NCI-H226 (cell line): ENCODE measurements at places on chromosomes 4 and X.

- DNase-seq: peak; percentile 74
Measured at GRCh38 chrX:49037883-49038475, 5.2 kb downstream of the TFE3 start.

- no peak for DNase-seq
Measured at GRCh38 chr4:188986271-188986689, 847.0 kb downstream of the TRIML1 start.

- DNase-seq: no peak
Measured at GRCh38 chr4:177313263-177313662, 3.6 kb downstream of the NEIL3 start.

DNA sequence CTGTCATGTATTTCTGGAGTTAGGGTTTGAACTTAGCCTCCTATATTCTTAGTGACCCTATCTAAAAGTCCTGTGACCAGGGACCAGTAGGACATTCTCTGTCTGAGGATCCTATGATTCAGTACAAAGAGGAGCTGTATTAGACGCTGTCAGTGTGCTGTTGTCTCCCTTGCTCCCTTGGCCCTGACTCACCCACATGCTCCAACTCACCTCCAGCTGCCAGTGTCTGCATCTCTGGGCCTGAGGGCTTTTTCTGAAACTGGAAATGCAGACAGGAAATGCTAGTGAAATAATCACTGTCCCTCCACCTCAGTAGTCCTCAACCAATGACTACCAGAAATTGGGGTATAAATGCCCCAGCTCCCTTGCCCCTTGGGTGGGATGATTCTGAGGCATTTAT lies 535.3 kb upstream of the RPS6KA3 start:
- peak; percentile 10 for DNase-seq

GRCh38 chr4:17112292-17112659 lies 213.8 kb upstream of the LDB2 start:
- DNase-seq: no peak

- no peak for DNase-seq
Measured at GRCh38 chr4:62526671-62527070, 1326.5 kb downstream of the ADGRL3 start.

- DNase-seq: no peak
Measured at GRCh38 chrX:40167850-40168479, 70.2 kb upstream of the BCOR start.

DNA sequence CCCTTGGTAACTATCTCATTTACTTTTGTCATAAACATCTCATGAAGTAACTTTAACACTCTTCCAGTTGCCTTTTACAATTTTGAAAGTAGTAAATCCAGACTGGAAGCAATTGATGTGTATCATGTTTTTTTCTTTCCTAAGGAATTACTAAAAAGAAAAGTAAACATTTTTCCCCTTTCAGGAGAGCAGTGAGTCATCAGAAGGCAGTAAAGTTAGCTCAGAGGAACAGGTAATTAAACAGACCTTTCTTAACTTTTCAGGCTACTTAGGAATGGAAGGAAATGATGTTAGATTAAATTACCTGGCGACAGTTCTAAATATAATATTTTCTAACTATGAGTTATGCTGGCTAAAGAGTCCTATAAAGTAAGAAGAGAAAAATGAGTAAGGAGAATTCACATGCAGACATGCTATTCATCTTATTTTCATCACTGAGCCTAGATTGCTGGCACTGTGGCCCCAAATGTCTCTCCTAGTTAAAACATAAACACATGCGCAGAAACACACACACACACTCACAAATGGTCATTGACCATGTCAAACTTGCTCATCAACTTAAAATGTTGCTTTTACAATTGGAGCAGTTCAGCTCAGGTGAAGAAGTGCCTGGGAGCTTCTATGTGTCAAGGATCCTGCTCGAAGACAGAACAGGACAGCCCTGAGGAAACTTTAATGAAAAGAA lies 9.3 kb downstream of the DMP1 start:
- DNase-seq: no peak

DNA sequence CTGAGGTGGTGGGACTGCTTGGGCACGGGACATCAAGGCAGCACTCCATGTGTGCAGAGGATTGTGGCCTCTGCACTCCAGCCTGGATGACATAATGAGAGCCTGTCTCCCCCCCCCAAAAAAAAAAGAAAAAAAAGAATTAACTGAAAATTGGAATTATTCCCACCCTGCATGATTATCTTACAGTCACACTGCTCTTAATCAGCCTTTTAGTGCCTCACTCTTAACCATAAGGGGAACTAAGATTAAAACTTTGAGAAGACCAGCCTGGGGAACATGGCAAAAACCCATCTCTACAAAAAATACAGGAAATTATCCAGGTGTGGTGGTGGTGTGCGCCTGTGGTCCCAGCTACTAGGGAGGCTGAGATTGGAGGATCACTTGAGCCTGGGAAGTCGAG lies 94.6 kb downstream of the UBE2K start:
- DNase-seq: no peak

- no peak for DNase-seq
Measured at GRCh38 chr4:65893957-65894755, 223.9 kb upstream of the EPHA5 start.
